Fibroblast of skin of left biceps (primary cell): ENCODE measurements at places on chromosomes 13 and 19.

DNA sequence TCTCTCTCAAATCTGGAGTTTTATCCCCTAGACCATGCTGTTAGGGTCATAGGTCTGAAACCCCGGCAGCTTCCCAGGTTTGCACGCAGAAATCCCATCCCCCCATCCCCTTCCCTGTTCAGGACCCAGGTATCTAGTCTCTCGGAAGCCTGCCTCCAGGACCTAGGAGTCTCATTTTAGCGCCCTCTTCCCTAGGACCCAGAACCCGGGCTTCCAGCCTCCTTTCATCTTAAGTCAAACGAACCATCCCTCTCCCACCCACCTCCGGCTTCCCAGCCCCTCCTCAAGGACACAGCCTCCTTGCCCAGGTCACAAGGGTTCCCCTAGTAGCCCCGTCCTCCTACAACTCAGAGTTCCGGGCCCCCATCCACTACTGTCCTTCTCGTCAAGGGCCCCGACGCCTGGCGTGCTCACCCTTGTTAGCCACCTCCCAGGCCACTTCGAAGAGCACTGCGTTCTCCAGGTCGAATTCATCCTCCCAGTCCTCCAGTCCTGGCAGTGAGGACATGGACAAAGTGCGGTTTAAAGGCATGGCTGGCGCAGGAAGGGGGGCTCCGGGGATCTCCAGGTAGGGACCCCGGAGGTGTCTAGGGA is 431 bp downstream of the GYS1 start:
- DNase-seq, result no peak

GRCh38 chr19:42281146-42281826 is 12.2 kb downstream of the CIC start:
- DNase-seq, result no peak

GRCh38 chr19:32201636-32202051 is 143.8 kb upstream of the ZNF507 start:
- no peak for DNase-seq

DNA sequence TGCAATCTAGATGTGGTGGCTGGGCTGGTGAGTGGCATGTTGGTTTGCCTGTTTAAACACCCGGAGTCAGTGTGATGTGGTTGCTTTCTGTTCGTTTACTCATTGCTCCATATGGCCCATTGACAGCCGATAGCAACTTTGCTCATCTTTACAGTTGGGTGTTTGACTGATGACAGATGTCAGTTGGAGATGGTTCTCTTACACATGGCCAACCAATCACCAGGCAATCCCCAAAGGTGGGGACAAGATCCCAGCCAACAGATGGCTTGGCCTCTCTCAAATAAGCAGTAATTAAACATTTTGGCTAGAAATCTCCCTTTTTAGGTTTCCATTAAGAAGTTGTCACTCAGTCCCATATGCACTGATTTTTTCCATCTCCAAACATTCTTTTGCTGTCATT is 497.1 kb upstream of the ARGLU1 start:
- no peak for DNase-seq

GRCh38 chr13:27592865-27593264 is 27.5 kb downstream of the LNX2 start:
- DNase-seq, result no peak

- DNase-seq, result no peak
These were observed 441.5 kb downstream of the DIAPH3 start for GRCh38 chr13:59721926-59722910.

GRCh38 chr13:19157461-19157860 is 24.2 kb downstream of the TUBA3C start:
- DNase-seq, result no peak

GRCh38 chr19:37899453-37899852 is 6.9 kb downstream of the WDR87 start:
- DNase-seq, result no peak

DNA sequence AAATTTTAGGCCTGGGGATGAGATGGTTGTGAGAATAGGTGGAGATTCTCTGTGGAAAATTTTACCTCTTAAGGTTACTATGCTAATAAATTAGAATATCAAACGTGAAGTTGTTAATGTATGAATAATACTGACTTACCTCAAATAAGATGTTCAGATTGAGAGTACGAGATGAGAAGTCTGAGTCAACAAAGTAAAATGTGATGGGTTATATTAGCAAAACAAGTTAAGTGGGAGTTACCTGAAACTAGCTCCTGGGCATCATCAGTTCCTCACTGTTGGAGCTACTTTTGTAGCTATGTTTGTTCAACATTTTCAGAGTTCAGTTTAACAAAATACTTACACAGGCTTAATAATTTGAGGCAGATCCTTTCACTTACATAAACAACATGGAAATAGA is 108.6 kb downstream of the PIBF1 start:
- no peak for DNase-seq

DNA sequence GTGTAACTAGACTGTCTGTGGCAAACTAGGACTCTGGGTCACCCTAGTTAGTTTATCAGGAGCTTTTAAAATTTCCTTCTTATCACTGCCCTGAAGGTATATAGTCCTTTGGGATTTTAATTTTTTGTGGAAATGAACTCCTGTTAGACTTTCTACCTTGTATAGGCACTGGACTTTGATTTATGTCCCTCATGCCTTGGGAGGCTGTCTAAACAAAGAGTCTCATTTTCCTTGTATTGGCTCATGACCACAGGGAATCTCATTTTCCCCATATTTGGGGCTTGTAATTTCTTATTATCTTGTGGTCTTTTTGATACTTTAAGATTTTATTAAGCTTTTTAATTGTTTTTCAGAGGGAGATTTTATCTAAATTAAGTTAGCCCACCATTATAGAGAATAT is 21.4 kb downstream of the KCTD4 start:
- DNase-seq, result no peak

GRCh38 chr13:51488212-51488611 is 35.4 kb upstream of the INTS6 start:
- DNase-seq, result no peak

DNA sequence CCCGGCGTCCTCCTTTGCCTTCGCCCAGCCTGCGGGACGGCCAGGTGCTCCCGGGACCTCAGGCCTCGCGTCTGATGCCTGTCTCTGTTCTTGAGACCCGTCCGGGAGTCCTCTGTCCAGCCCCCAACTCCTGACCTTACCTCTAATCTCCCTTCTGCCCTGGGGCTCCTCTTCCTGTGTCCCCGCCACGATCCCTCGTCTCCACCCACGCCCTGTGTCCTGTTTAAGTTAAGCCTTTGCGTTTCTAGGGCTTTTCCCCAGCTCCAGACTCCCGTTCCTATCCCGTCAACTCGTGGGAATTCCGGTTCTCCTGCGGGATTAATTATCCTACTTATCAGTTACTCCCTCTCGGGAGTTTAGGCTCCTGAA is 686 bp downstream of the LENG8 start:
- no peak for DNase-seq

DNA sequence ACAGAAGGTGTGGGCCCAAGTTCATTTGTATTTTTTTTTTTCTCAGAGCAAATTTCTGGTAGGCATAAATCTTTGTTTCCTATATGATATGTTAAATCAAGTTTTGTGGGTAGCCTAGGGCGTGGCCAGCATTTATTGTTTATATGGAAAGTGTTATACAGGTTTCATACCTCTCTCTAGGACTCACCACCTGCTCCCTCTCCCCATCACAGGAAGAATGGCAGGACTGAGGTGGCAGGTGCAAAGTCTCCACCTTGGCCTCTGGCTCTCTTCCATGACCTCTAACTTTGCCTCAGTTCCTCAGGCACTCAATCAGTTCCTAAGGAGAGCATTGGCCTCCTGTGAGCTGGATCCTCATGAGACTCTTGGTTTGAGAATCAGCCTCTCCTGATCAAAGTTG is 172.3 kb upstream of the TSC22D1 start:
- no peak for DNase-seq

GRCh38 chr13:112453874-112454647 is 77.9 kb downstream of the SPACA7 start:
- DNase-seq, result no peak

DNA sequence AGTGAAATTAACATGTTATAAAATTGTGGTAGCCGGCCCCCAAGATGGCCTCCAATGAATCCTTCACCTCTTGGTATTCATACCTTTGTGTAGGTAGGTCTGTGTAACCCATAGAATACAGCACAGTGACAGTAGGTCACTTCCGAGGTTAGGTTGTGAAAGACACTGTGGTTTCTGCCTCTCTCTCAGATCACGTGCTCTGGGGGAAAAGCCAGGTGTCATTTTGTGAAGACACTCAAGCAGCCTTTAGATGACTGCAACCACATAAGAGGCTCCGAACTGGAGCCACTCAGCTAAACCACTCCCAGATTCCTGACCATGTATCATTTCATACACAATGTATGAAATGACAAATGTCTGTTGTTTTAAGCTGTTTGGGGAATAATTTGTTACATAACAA is 9.8 kb upstream of the USPL1 start:
- no peak for DNase-seq

DNA sequence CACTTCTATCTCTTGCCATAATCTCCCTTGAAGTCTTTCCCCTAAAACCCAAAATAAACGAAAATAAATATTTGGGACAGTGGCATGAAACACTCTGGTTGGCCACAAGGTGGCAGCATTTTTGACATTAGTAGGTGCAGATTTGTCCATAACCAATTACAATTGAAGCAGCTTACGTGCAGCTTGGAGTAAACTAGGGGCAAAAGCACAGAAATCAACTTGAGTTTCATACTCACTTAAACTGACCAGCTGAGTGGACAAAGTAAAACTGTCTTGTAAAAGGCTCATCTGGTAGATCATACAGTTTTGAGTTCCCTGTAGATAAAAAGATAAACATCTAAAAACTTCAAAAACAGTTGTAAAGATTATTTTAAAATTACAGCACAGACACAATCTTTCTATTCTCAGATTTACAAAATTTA is 18.8 kb downstream of the PDCD5 start:
- peak; percentile 12 for DNase-seq

GRCh38 chr19:18718015-18718526 is 34.6 kb downstream of the CRTC1 start:
- no peak for DNase-seq

GRCh38 chr19:1173159-1173844 is 766 bp downstream of the SBNO2 start:
- no peak for DNase-seq

GRCh38 chr13:34153428-34154180 is 335.7 kb downstream of the RFC3 start:
- no peak for DNase-seq
